ENCODE measurements at places on chromosomes 4 and X.
A peak's percentile ranks its signal among the peaks of the same experiment; 100 is the strongest.

- no peak for DNase-seq
Measured at GRCh38 chr4:162010362-162010761, 153.4 kb downstream of the FSTL5 start.

- no peak for DNase-seq
Measured at GRCh38 chr4:33959519-33959918, 2284.8 kb downstream of the ARAP2 start.

- DNase-seq = no peak
Measured at GRCh38 chr4:154417373-154417673, 74.3 kb downstream of the DCHS2 start.

DNA sequence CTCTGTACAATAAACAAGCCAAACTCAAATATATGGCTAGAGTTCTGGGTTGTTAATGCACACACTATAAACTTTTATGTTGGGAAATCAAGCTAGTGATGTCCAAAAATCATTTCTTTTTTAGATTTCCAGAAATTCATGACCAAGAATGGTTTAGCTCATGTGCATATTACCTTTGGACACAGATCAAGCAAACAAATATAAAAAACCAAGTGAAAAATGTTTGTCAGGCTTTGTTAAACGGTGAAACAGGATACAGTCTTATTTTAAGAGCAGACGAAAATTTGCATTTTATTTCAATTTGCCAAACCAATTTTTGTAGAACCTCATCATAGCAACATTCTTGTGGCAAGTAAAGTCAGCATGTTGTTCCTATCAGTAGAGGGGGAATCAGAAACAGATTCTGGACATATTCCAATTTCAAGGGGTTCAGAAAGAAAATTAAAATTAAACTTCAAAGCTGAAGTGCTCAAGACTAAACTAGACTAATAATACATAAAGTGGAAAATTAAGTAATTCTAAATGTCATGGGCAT, 413.6 kb downstream of the TRIML1 start:
- no peak for DNase-seq

DNA sequence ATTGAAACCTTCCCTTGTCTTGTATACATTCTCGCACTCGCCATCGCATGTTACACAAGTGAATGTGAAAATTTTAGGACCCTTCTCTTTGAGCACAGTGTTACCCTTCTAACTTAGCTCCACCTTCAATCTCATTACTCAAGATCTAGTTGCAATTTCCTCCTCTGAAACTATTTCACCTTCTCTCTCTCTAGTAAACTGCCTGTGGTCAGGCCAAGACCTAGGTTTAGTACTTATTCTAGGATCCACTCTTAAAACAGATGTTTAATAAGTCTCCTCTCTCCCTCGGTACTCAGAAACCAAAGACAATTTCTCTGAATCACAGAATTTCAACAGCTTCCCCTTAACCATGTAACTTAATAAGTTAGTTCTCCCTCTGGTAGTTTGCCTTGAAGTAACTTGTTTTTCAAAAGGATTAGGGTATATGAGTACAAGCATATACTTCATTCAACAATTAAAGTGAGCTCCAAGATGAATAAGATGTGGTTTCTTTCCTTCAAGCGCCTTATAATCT, 156.0 kb downstream of the SH3KBP1 start:
- no peak for DNase-seq

- DNase-seq = no peak
Measured at GRCh38 chrX:44903830-44904530, 31.0 kb downstream of the KDM6A start.

GRCh38 chr4:184313702-184314659, 96.3 kb upstream of the ENPP6 start:
- no peak for DNase-seq

GRCh38 chr4:102560115-102560514, 59.0 kb downstream of the NFKB1 start:
- DNase-seq = no peak

DNA sequence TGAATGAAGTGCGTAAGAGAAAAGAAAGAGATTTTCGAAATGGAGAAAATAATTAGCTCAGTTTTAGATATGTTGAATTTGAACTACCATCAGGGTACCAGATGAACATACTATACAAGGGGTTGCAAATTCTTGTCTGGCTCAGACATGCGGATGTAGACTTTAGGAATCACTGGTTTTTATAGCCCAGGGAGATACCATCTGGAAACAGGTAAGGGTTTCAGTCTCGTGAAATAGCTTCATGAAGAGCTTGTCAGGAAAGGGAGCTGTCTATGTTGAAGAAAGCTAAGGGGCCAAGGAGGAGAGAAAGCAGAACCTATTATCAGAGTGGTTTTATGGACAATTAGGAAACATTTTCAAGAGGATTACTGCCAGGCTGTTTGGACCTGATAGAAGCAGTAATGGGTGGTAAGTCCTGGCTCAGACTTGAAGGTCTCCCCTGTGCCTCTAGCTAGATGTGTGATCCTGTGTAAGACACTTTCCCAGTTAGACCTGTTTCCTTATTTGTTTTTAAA, 6.7 kb downstream of the RAB9A start:
- no peak for DNase-seq

DNA sequence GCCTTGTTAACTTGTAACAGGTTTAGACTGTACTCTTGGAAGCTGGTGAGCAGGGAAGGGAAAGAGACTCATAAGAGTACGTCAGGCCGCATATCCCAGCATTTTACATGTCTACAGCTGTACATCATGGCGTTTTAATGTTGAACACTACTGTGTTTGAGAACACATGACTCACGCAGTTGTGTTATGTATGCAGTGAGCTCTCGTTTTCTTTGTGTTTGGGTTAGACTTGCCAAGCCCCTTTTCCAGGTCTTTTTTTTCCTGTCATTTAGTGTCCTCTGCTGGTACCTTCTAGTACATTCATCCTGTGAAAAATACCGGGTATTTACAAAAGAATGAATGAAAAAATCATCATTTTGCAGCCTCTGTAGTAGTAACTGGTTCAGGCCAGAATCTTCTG, 35.3 kb downstream of the SMS start:
- no peak for DNase-seq

GRCh38 chrX:154327038-154327820, 31.6 kb downstream of the TKTL1 start:
- no peak for DNase-seq

- DNase-seq = no peak
Measured at GRCh38 chr4:13523105-13523477, 21.2 kb downstream of the NKX3-2 start.

GRCh38 chr4:115042496-115042895, 70.9 kb downstream of the NDST4 start:
- no peak for DNase-seq

DNA sequence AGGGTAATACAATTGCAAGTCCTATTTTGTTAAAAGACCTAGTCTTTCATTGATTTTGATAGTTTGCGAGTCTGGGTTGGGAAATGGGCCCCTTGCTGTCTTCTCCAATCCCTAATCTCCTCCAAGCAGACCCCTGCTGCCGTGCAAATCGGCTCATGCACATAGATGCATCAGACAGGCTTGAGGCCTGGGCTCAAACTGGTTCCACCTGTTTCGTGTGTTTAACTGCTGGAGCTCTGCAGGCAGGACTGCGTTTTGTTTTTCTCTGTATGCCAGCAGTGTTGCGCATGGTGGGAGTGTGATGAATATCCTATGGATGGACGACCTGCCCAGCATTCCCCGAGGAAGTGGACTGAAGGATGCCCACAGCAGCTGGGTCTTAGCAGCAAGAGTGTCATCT, 133.9 kb downstream of the PDGFRA start:
- no peak for DNase-seq

DNA sequence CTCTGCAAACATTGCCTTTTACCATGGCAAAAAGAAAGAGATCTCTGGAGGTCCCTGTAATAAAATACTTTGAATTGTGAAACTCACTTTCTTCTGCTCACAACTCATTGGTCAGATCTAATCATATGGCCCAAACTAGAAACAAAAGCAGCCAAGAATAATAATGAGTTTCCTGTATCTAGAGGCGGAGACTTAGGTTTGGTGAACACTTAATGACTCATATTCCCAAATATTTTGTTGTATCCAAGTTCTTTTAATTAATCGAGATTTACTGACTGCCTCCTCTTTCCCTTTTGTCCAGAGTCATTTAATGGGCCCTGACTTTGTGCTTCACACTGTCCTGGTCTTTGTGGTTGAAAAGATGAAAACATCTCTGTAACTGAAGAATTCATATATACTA, 190.6 kb downstream of the CCSER1 start:
- DNase-seq = no peak

GRCh38 chrX:6024204-6024603, 204.5 kb downstream of the NLGN4X start:
- DNase-seq = no peak

GRCh38 chr4:48557478-48557877, 67.4 kb downstream of the ZAR1 start:
- DNase-seq = no peak

- no peak for DNase-seq
Measured at GRCh38 chr4:185139736-185140135, 3.3 kb upstream of the SLC25A4 start.

DNA sequence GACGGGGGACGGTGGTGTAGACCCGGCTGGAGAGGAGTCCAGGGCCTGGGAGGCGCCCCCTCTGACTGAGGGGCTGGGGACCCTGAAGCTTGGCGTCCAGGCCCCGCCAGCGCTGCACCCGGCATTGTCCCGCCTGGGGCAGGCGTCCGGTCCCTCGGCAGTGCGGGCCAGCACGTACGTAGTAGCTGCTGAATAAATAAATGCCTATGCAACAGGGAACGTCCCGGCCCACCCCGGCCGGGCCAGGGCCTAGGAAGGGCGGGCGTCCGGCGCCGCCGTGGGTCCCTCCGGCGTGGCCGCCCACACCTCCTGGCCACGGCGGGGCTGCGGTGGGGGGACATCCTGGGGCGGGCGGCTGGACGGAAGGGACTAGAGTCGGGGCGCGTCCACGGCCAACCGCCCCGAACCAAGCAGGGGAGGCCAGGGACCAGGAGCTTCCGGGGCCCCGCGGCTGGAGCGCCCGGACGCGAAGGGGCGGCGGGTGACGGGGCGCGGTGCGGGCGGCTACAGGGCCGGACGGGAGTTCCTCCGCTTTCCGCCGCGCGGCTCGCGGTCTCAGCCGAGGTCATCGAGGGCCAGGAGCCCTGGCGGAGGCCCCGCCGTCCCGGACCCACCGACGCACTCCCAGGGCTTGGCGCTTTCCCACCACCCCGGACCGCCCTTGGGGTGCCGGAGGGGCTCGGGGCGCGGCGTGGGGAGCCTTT, 886 bp upstream of the WWC2 start:
- no peak for DNase-seq

GRCh38 chrX:45063319-45064095, 137.2 kb downstream of the DIPK2B start:
- no peak for DNase-seq

- no peak for DNase-seq
Measured at GRCh38 chrX:49270249-49270921, 792 bp downstream of the PPP1R3F start.

- DNase-seq = no peak
Measured at GRCh38 chr4:151804821-151805220, 44.0 kb upstream of the GATB start.

DNA sequence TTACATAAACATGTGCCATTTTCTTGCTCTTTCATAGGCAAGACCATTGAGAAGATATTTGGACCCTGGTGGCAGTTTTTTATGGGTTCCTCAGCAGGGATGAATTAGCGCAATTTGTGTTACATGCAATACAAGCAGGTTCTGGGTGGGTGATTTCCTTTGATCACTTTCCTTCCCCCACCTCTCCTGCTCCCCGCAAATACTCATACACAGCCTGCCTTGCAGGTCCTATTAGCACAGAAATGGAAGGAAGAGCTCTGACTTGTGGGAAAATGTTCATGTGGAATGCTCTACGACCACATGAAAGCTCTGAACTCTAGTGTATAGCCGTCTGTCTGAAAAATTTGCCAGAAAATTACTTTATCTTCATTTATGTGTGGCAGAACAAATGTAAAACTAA, 361.0 kb upstream of the FAT1 start:
- DNase-seq = no peak

DNA sequence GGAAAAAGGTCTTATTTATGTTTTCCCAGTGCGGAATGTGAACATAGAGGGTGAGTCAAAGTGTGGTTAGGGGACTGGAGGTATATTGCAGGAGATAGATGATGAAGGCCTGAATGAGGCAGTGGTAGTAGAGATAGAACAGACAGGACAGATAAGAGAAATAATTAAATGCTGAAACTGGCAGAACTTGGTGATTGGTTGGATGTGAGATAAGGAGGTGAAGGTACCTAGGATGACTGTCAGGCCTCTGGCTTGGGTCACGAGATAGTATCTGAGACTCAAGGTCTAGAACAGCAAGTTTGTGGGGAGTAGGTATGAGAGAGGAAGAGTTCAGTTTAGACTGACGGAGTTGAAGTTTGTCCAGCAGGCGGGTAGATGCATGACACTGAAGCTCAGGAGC, 3.5 kb downstream of the MND1 start:
- DNase-seq = no peak

- DNase-seq = no peak
Measured at GRCh38 chrX:150227321-150227860, 135.7 kb upstream of the MAMLD1 start.

- DNase-seq = no peak
Measured at GRCh38 chr4:93480452-93480851, 348.1 kb upstream of the ATOH1 start.

DNA sequence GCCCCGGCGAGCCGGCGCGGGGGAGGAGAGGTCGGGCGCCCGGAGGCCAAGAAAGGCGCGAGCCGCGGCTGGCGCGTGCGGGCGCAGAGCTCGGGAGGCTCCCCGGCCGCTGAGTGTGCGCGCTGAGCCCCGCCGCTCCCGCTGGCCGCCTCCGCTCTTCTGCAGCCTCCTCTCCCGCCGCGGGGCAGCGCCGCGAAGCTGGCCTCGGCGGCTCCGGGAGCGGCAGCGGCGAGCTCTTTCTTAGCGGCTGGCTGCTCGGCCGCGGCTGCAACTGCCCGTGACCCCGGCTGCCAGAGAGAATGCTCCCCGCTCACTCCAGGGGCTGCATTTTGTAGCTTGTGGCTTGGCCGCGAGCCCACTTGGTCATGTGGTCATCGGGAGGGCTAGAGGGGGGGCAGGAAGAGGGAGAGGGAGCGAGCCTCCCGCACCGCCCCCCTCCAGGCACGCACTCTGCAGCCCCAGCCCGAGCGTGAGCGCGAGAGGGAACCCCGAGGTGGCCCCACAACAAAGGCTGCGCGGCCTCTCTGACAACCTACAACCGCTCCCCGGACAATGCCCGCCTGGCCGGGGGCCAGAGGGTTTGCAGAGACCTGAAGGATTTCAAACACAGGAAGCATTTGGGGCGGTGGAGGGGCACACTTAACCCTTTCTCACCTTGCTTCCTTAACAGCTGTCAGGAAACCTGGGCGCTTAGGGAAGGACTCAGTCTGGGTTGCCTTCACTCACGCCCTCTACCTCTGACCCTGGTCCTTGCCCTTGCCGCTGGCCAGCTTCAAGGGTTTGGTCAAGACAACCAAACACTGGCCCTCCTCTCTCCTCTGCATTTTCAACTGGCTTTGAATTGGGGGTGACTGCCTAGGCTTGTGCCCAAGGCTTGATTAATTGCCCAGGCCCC, at the start of gene APLN:
TSS of gene APLN (minus strand) at position 305 of the 895 bp plus-strand sequence. CDS start 326 bp downstream, outside the sequence.
- no peak for DNase-seq

- DNase-seq = no peak
Measured at GRCh38 chrX:49264460-49264859, at the start of gene FOXP3. TSS of gene FOXP3 (minus strand) at chrX:49264710. CDS start at chrX:49258505, 6,205 bp downstream.

GRCh38 chrX:106874075-106874474, 29.1 kb downstream of the RIPPLY1 start:
- DNase-seq = no peak

- DNase-seq = no peak
Measured at GRCh38 chr4:139528377-139529005, 27.5 kb downstream of the SETD7 start.

GRCh38 chr4:97496298-97496873, 646.9 kb downstream of the STPG2 start:
- no peak for DNase-seq

- peak; percentile 4 for DNase-seq
Measured at GRCh38 chr4:115154826-115155225, 41.4 kb upstream of the NDST4 start.

- DNase-seq = no peak
Measured at GRCh38 chr4:147477439-147477838, 3.5 kb upstream of the EDNRA start.
